ENCODE measurements at places on chromosomes 7 and 10.
A peak's percentile ranks its signal among the peaks of the same experiment; 100 is the strongest.

GRCh38 chr10:70093335-70093944 lies 39.2 kb downstream of the AIFM2 start:
- no peak for DNase-seq

DNA sequence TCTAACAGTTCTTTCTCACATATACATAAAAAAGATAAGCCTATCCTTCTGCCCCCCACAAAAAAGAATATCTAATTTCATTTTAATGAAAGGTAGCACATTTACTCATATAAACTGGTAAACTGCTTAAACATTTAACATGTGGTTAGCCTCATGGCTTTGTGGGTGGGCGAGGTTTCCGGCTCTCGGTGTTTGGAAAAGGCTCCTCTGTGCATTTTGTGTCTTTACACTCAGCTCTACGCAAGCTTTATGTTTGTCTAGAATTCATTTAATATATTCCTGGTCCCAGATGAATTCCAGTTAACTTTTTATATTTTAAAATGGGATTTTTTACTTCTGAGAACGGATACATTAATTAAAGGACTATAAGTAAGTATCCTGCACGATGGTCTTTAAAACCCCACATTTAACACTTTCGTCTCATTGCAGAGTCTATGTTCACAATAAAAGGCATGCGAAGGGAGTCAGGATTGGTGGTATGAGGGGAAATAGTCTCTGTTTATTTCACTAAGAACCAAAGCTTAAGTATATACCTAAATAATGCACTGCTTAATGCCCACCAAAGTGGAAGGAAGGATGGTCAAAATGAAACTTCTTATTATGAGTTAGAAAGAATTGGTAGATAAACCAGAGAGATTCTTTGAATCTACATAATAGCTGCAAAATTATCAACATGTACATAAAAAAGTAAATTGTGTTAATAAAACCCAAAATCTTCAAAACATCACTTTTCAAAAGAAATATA lies 197.2 kb downstream of the CRPPA start:
- DNase-seq: no peak

- no peak for DNase-seq
Observed at GRCh38 chr7:45718464-45719330, 144.5 kb downstream of the ADCY1 start.

DNA sequence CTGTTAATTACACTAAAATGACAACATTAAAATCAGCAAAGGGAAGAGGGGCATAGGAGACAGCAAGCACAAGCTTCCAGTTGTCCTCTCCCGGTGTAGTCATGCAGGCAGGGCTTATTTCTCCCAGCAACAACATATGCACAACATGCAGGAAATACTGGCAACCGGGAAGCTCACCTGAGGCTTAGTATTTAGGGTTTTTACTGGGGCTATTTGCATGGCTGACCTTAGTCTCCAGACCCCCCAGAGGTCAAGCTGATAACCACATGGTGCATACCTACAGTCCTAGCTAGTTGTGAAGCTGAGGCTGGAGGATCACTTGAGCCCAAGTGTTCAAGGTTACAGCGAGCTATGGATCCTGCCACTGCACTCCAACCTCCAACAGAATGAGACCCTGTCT lies 12.8 kb upstream of the JMJD1C start:
- no peak for DNase-seq

- DNase-seq: no peak
Observed at GRCh38 chr7:35905555-35905954, 104.7 kb downstream of the SEPTIN7 start.

GRCh38 chr10:80542652-80543318 lies 5.1 kb downstream of the SH2D4B start:
- no peak for DNase-seq

DNA sequence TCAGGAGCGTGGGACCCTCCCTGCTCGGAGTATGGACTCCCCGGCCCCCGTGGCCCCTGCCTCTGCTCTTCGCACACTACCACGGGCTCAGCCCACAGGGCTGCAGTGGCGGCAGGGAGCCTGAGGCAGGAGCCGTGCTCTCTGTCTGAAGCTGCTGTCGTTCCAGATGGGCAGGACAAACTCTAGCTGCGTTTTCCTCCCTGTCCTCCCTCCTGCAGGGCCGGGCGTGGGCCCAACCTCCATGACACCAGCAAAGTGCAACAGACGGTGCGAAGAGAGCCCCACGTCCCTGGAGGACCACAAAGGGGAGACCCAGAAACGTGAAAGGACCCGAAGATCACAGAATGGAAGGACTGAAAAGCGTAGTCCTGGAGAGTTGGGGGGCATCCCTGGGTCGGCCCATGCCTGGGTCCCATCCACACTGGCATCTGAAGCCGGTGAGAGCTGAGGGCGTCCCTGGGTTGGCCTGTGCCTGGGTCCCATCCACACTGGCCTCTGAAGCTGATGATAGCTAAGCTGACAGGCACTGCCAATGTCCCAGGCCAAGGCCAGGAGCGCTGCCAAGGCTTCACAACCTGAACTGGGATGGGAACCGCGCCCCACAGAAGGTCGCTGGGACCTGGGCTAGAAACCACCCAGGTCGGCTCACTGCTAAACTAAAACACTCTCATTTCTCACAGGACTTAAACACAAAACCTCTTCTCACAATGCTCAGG lies 267.0 kb downstream of the MAD1L1 start:
- no peak for DNase-seq

- DNase-seq: no peak
Observed at GRCh38 chr10:63192826-63193225, 59.7 kb downstream of the NRBF2 start.

- DNase-seq: no peak
Observed at GRCh38 chr7:100483722-100484672, at the start of gene NYAP1. NYAP1 (plus strand) TSS chr7:100483927; CDS start chr7:100485312, 1,385 bp downstream.

- DNase-seq: no peak
Observed at GRCh38 chr10:131689486-131689885, 211.3 kb upstream of the PPP2R2D start.

DNA sequence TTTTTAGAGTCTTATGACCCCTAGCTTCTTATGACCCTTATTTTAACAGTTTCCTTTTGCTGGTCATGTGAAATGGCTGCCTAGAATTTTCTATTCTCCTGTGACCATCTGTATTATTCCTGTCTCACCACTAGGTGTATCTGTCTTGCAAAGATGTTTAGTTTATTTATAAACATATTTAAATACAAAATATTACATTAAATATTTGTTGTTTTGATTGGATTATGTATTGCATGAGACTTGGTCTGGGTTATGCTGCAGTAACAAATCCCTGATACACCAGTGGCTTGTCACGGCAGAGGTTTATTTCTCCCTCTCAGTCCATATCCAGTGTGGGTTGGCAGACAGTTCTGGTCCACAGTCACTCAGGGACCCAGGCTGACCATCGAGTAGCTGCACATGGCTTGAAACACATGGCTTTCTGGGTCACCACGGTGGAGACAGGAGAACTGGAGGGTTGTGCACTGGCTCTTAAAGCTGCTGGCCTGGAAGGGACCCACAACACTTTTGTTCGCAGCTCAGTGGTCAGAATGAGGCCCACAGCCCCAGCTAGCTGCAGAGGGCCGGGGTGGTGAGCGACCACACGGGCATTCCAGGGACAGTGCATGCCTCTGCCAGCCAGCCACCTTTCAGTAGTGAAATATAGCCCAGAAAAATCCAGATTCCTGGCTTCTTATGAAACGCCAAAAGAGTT lies 7.4 kb downstream of the RASSF4 start:
- DNase-seq: no peak

GRCh38 chr10:124380256-124380995 lies 38.3 kb downstream of the OAT start:
- no peak for DNase-seq

- DNase-seq: no peak
Observed at GRCh38 chr7:142602183-142602582, 147.1 kb upstream of the PRSS1 start.

DNA sequence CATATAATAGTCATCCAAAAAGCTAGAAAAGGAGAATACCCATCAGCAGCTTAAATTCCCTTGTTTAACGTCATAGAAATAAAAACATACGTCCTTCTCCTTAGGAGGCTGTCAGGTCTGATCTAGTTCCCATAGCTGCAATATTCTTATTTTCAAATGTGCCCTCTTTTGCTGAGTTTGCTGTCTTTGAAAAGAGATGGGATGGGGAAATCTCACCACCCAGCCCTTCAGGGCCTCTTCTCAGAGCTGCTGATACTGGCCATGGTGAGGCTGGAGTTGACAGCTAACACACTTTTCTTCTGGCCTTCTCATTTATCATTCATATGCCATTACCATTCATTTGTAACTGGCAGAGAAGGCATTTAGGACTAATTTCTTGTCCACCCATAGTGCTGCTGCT lies 5.1 kb upstream of the PCGF5 start:
- no peak for DNase-seq

GRCh38 chr7:26543951-26544350 lies 252.3 kb downstream of the SNX10 start:
- no peak for DNase-seq

GRCh38 chr10:68301790-68302502 lies 29.9 kb upstream of the HNRNPH3 start:
- DNase-seq: peak; percentile 88

GRCh38 chr10:78471326-78471722 lies 437.7 kb downstream of the RPS24 start:
- no peak for DNase-seq

Measured in NAMALWA (cell line).